Left renal pelvis (tissue), 4 donors: ENCODE measurements at places on chromosomes 6 and 20.
A peak's percentile ranks its signal among the peaks of the same experiment; 100 is the strongest.

- DNase-seq: peak; percentile 31
Measured at GRCh38 chr20:10034717-10035571, at the start of gene ANKEF1. TSS of gene ANKEF1 (plus strand) at chr20:10034987. CDS start at chr20:10038302, 3,315 bp downstream.

- no peak for DNase-seq
Measured at GRCh38 chr6:9948678-9949077, 466.2 kb downstream of the TFAP2A start.

DNA sequence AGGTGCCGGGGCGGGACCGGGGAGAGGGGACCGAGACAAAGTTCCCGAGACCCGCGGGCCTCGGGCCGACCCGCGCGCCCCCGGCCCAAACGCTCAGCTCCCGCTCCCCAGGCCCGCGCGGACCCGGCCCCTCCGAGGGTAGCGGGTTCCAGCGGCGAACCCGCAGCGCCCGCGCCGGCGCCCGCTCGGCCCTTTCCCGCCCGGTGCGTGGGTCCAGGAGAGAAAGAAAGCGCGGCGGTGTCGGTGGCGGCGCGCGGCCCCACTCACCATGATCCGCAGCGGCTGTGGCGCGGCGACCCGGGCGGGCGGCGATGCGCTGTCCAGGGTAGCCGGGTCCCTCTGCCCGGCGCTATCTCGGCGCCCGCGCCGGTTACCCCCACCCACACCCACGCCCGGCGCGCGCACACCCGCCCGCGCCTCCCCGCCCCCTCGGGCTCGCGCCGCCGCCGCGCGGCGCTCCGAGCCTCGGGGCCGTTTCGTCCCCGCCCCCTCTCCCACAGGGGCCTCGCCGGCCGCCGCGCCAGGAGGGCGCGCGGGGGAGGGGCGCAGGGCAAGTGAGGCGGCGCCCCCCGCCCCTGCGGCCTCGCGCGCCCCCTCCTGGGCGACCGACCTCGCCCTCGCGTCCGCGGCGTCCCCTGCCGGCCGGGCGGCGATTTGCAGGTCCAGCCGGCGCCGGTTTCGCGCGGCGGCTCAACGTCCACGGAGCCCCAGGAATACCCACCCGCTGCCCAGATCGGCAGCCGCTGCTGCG is at the start of gene ELOVL2:
TSS of gene ELOVL2 (minus strand) at position 345 of the 751 bp plus-strand sequence. CDS start at position 270, 75 bp downstream.
- peak; percentile 29 for DNase-seq

GRCh38 chr6:13409991-13410390 is 77.4 kb downstream of the GFOD1 start:
- DNase-seq: no peak

DNA sequence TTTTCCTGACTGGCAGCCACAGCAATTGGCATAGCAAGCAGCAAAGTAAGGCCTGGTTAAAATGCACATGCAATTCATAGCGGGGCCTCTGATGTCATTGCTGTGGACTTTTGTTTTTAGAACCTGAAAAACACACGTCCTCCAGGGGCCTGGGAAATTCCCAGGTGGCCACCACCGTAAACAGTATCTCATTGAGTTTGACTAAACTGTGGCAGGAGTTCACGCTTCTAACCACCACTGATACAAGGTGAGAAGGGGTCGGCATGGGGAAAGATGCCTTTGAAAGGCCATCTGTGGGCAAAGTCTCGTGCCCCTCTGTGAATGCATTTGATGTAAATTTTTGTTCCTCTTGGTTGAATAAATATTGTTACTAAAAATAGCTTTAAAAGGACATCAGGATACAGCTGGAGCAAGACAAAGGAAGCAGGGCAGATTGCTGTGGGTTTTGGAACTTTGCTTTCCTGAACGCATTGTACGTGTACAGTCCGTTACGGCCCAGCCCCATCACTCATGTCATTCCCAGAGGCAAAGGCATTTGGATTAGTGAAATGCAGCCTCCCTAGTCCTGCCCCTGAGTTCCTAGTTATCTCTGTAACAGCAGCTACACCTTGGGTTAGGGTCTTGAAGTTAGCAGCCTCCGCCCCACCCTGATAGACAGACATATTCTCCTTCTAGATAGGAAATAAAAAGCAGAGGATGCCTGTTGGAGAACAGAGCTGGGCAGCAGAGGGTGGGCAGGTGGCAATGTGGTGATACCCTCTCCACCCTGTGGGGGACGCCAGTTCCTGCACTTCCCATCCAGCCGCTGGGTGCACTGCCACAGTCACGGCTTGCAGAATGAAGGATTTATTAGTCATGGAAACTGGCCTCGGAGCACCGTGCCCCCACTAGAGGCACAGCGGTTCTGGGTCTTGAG is 80.3 kb downstream of the ZDHHC14 start:
- DNase-seq: no peak
